ENCODE measurements at places on chromosomes 12 and 14. TPM values are rescaled to one million over a fixed set of nuclear protein-coding genes. Genes with fewer than 3 reads are reported as not detected.

CCDC184 gene
- 3.4 TPM for polyA plus RNA-seq

CLEC14A gene
- 28.6 TPM for polyA plus RNA-seq

FOXM1 gene
- 3.0 TPM for polyA plus RNA-seq

KRT2 gene
- not detected for polyA plus RNA-seq

ENDOU gene
- polyA plus RNA-seq = 1.4 TPM

HOXC6 gene
- polyA plus RNA-seq = 23.3 TPM

EML1 gene
- 4.4 TPM for polyA plus RNA-seq

NOVA1 gene
- polyA plus RNA-seq = 4.0 TPM

STAC3 gene
- 2.9 TPM for polyA plus RNA-seq

HPD gene
- 4.0 TPM for polyA plus RNA-seq

GRCh38 chr12:114229150-114229549 lies 176.8 kb downstream of the TBX5 start:
- no peak for DNase-seq

GRCh38 chr12:91127751-91128150 lies 16.5 kb upstream of the LUM start:
- no peak for DNase-seq

- no peak for DNase-seq
These were observed 148.4 kb downstream of the ALG10B start for GRCh38 chr12:38465020-38465419.

- no peak for DNase-seq
These were observed 337.5 kb upstream of the PDE3A start for GRCh38 chr12:20030826-20031225.

DNA sequence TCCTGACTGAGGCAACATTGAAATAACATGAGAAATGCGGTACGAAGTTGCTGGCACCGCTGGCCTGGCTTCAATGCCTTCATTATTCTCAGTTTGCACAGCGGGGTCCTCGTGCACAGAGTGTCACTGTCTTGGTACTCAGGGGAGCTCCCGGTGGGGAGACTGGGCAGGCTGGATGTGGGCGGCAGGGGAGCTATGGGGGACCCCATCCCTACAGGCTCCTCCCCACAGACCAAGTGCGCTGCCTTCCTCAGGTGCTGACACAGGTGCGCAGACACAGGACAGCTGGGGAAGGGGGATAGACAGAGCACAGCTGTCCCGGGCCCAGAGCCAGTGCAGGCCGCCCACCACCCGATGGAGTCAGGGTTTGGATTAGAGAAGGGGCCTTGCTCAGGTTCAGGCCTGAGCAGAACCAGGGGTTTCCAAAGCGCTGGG lies 270.1 kb downstream of the ADGRD1 start:
- DNase-seq = no peak

DNA sequence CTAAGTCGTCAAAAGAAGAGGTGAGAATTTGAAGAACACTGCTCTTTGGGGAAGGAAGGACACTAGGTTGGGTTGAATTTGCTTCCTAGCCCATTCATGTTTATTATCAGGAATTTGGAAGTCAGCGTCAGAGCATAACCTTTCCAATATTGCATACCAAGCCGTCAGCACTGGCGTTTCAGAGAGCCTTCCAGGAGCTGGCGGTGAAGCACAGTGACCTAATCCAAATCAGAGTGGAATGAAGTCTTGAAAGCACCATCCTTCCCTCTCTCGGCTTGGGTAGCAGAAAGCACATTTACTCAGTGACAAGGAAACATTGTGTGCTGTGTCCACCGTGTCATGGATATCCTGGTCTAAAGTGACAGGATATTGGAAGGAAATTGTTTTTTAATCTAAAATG lies 240.3 kb upstream of the PELI2 start:
- DNase-seq = no peak

DNA sequence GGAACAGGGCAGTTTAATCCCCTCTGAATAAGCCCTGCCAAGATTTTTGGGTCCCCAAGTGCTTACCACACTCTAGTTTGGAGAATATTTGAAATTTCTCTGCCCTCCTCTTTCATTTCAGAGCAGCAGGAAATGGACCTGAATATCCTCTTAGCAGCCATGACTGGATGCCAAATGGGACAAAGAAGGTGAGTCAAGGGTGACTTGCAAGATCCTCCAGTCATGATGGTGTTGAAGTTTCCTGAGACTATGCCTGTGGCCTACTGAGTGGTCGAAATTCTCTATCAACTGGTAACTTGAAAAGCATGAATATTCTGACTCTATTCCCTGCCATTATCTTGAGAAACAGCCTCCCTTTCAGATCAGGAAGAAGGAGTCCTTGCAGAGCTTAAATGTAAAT lies 1674.7 kb upstream of the SEL1L start:
- no peak for DNase-seq

DNA sequence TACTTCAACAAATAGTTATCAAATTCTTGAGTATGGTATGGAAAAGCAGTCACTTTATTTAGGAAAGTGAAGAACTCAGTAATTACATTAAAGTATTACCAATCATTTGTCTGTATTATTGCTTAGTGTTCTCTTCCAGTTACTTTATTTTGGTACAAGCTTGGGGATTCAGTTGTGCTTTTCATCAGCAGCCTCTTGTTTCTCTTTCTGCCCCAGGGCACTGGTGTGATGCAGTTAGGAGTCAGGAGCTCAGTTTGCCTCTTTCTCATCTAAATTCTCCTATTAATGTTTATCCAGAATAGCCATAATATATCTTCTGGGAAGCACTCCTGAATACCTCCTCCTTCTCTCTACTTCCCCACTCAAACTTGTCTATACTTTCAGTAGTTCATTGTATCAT lies 25.7 kb downstream of the PMCH start:
- DNase-seq = no peak

GRCh38 chr14:54845641-54846040 lies 57.0 kb downstream of the GCH1 start:
- DNase-seq = no peak

GRCh38 chr14:74647678-74648461 lies 35.8 kb upstream of the LTBP2 start:
- peak; percentile 55 for DNase-seq

GRCh38 chr12:2925322-2925995 lies 33.7 kb upstream of the TEAD4 start:
- DNase-seq = no peak

- DNase-seq = no peak
These were observed 15.1 kb downstream of the CCDC177 start for GRCh38 chr14:69559581-69560011.

DNA sequence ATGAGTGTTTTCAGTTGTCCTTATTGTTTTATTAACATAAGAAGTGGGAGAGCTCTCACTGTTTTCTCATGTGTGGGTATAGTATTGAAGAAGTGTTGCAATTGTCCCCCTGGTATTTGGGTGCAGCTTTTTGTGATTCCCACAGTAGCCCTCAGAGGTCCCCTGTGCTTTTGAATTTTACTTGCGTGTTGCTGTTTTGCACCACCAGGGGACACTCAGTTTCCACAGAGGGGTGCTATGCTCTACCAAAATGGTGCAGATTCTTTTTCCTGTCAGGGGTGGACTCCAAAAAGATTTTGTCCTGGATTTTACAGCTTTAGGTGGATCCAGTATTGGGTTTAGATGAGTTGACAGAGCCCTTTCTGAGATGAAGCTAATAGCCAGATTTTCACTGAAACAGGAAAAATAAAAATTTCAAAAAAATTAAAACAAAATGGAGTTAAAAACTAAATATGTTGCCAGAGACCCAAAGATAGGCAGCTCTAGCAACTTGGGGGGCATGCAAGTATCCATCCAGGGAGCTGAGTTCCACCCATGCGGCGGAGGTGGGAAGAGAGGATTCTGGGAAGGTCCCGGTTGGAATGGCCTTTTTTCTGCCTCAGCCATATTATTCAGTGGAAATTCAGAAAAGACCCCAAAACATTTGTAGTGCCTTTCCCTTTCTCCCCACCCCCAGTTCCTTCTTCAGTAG lies 50.2 kb downstream of the TTLL5 start:
- no peak for DNase-seq

DNA sequence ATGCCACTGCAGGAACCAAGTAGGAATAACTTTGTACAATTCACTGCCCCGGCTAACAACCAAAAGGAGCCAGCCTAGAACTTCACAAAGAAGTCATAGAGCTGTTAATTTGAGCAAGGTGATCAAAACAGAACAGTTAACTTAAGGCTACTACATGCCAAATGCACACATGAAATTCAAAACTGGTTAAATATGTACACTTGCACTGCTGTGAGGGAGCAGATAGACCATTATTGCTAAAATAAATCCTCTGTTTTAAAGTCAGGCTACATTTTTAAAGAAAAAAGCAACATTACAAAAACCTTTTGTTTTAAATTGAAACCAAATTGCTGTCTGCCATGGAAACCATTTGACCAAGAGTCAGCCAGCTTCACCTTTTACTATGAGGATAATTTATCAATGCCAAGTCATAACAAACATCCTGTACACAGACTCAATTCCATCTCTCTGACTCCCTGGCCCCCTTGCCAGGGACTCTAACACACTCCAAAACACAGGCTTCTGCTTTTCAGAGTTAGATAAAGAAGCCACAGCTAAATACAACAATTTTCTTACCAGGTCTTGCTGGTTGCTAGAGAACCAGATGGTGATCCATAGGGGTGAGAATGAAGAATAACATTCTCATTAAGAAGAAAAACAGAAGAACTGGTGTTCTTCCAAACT lies 84.0 kb downstream of the LRP6 start:
- peak; percentile 26 for DNase-seq

- no peak for DNase-seq
These were observed 707.3 kb upstream of the FOXG1 start for GRCh38 chr14:28059254-28059653.

DNA sequence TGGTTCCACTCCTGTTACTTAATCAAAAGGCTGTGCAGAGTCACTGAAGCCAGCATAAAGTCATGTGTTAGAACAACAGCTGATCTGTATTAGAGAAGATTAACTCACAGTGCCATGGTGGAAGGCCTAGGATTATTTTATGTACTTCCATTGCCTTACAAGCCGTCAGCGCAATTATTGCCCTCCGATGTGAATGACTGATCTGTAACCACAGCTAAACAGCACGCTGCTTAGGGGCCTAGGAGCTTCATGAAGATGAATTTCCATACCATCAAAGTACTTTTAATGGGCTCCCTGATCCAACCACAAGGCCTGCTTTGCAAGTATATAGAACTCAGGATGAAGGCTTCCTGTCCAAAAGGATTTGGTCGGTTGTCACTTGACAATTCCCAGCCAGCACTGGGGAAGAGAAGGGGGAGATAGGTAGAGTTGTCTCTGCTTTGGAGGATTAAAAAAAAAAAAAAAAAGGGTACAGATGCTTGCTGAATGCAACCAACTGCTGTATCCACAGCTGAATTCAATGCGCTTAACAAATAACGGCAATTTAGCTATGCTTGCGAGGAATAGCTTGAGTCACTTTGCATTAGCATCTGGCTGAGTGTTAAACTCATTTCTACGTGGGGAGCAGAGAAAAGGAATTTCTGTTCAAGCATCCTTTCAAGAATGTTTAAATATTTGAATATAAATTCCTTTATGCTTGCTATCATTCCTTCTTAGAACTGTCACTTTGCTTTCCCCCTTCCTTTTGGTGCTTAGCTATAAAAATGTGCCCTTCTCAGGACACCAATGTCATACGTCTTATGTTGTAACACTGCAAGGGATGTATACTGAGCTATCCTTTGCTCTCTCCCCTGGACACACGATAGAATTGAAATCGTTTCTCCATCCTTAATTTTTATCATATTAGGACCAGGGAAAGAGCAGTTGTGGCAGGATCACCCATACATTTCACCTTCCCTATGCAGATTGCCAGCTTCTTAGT lies 387.8 kb downstream of the SOX5 start:
- no peak for DNase-seq

- DNase-seq = no peak
These were observed 3.6 kb downstream of the SMARCD1 start for GRCh38 chr12:50088577-50089335.

DNA sequence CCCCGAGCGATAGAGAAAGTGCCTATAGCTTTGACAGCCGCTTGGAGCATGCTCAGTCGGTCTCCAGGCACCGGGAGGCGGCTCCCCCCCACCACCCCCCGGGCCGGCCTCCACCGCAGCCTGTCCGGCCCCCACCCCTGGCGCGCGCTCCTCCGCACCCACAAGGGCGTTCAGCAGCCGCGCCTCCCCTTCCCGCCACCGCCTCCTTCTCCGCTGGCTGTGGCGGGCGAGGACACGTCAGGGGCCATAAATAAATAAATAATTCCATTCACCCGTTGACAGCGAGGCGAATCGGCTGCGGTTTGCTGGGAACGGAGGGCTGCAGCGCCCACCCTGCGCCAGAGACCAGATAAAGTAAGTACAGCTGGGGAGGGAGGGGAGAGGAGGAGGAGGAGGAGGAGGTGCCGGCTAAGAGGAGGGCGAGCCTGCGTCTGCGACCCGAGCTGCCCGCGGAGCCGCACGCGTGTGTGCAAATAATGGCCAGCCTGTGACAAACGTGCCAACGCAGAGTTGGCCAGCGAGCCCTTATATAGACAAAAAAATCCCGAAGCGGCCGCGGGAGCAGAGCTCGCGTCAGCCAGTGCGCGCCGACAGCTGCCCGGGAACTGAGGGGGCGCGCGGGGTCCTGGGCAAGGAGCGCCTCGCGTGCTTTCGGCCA lies at the start of gene SLC16A7:
Gene SLC16A7, plus strand, starts transcription at position 147 of the 658 bp plus-strand sequence. CDS start 108,773 bp downstream, outside the sequence.
- DNase-seq = peak; percentile 89

DNA sequence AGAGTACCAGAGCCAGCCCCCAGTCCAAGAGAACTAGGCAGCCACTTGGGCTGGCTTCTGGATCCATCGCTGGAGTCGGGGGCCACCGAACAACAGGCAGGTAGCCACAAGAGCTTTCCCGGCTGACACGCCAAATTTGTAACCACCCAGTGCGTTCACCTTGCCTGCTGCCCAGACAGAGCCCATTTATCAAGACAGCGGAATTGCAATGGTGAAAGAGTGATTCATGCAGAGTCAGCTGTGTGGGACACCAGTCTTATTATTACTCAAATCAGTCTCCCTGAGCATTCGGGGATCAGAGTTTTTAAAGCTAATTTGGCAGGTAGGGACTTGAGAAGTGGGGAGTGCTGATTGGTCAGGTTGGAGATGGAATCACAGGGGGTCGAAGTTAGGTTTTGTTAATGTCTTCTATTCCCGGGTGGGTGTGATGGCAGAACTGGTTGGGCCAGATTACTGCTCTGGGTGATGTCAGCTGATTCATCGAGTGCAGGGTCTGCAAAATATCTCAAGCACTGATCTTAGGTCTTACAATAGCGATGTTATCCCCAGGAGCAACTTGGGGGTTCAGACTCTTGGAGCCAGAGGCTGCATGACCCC lies 64.3 kb downstream of the PDE6H start:
- DNase-seq = no peak

GRCh38 chr12:12010277-12011039 lies 60.3 kb upstream of the BCL2L14 start:
- no peak for DNase-seq

- DNase-seq = no peak
These were observed 5.7 kb downstream of the PHLDA1 start for GRCh38 chr12:76025601-76026575.

DNA sequence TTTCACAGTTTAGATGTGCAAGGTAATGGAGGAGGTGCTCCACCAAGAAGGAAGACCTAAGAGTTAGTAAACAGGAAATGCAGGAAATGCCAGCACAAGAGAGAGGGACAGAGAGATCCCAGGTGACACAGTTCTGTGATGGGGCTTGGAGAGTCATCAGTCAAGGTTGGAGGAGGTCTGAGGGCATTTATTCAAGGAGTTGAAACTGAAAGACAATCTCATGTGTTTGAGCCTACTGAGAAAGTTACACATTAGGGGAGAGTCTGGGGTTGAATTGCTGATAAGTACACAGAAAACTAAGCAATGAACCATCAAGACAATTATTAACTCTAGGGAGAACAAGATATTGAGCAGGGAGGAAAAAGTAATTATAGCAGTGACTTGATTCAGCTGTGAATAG lies 138.5 kb downstream of the ANO6 start:
- DNase-seq = no peak
